Activated CD4-positive, alpha-beta T cell treated with anti-CD3 and anti-CD28 coated beads, Interleukin-2, amount 50 U/mL, for 24 hours (primary cell): ENCODE measurements at places on chromosomes 2 and 18.

DNA sequence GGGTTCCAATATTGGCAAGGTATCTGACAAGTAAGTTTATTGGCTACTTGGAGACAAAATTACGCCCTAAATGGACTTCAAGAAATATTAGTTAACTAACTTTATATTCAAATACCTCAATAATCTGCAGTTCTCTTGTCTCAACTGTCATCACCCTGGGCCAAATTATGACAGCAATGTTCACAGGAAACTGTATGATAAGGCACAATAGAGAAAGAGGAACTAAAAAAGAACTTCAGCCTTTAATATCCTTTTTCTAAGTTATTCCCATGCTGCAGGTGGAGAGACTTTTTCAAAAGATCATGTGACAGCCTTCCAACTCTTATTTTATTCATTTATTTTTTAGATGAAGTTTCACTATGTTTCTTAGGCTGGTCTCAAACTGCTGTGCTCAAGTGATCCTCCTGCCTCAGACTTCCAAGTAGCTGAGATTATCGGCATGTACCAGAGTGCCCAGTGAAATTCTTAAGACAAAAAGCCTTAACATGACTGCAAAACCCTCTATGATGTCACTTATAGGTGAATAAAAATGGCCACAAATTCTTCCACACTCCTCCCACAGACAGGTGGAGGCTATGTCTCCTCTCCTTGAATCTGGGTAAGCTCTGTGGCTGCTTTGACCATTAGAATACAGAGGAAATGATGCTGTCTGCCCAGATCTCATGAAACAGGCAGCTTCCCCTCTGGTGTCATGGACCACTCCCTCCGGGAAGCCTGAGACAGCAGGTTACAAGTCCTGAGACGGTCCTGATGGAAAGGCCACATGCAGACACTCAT, 211.0 kb downstream of the TGIF1 start:
- no peak for DNase-seq

- DNase-seq = no peak
These were observed 28.6 kb downstream of the LRRC30 start for GRCh38 chr18:7259475-7259874.

GRCh38 chr2:200509235-200509611, 645 bp downstream of the KCTD18 start:
- no peak for DNase-seq

DNA sequence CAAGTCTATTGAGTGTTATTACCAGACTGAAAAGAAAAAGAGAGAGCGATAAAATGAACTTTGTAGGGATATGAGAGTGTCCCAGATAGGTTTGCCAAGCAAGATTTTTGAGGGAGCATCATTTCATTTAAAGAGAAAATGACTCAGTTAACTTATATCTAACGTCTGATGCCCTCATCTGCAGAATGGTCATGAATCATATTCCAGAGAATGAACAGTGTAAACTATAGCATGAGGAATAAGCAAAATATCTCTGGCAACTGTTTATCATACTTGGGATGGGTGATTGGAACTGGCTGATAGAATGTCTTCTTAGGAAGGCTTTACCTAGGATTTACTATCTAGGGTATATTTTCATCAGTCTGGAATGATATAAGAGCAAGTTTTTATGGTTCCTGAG, 289.4 kb downstream of the CMPK2 start:
- no peak for DNase-seq

DNA sequence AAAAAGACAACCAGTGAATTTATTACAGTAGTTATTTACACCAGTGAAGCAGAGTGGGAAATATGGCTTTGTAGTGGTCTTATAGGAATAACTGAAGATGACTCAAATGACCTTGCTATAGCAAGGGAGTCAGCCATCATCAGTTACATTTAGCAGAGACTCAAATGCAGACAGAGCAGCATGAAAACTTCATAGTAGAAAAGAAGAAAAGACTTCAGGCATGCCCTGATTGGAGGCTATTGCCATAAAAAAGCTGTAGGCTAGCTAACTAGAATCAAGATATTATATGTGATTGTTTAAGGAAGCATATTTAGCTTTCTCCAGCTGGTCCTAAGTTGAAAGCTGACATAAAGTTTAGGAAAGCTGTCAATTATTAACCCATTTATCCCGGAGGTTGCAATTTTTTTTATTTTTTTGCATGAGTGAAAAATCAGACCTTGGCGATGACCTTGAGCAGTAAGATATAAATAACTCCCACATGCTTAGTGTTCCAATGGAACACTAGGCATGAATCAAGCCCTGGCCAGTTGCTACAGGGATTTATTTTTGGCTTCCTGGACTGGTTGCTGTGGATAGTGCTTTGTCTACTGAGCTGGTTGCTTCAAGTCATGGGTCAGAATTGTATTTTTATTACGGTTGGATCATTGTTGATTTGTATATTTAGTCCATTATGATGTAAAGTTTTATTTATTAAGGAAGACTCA, 675.6 kb upstream of the VRK2 start:
- no peak for DNase-seq

DNA sequence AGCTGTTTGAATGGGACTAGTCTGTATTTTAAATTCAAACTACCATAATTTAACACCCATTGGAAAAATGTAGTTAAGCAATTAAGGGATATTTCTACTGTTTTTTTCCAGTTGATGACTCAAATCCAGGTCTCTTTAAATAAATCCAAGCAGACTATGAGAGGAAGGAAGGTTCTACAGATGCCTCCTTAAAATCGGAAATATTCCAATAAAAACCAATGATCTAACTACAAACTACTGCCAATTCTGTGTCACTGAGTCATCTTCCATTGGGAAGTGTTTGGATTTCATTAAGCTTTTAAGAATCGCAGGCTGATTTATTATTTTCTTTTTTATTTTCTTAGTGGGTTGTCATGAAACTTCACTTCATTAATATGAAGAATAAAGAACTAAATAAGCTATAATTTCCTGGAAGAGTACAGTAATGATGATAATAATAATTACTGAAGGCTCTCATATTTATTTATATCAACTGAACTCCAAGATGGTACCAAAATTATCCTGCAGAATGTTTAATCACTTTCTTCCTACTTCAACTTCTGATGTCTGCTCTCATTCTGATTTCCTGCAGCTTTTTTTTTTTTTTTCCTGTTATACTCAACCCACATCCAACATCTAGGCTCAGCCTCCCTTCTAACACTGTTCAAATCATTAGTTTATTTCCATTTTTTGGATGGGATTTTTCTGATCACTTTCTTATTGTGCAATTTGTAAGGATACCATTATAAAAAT, 166.3 kb upstream of the FN1 start:
- DNase-seq = no peak

GRCh38 chr2:229417176-229417575, 146.1 kb upstream of the PID1 start:
- no peak for DNase-seq

DNA sequence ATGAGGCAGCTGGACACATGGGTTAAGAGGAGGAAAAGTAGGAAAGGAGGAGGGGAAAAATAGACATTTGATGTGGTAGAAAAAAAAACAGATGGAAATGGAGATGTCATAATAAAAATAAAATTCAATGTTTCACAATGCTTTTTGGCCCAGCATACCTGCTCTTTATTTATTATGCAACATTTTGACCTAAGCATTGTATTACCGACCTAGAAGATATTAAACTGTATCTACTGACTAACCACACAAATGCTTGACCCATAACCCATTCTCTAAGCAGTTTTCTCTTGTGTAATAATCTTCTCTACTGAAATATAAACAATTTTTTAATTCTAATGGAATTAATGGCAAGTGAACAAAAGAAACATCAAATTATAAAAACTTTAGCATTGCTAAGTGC, 362.3 kb downstream of the FBXO15 start:
- no peak for DNase-seq

DNA sequence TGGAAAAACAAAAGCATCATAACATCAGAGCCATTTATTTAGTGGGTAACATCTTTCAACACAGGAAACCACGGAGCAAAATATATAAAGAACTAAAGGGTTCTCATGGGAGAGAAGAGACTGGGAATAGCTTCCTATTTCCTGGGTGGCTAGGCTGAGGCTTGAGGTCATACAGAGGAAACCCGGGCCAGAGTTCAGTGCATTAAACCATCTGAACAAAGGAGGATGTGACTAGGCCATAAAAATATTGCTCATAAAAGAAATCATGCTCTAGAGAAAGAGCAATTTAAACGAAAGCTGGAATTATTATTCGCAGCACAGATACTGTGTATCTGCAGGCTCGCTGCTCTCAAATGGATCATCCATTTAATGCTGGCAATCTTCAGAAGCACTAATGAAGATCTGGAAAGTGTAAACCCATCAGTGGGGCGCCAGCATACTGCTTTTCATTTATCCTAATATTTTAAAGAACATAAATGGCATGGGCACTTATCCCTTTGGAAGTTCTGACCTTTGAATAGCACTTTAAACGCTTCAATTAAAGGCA, 83.3 kb downstream of the GALNT14 start:
- DNase-seq = no peak

GRCh38 chr2:8882094-8882493, 44.7 kb upstream of the KIDINS220 start:
- DNase-seq = no peak

DNA sequence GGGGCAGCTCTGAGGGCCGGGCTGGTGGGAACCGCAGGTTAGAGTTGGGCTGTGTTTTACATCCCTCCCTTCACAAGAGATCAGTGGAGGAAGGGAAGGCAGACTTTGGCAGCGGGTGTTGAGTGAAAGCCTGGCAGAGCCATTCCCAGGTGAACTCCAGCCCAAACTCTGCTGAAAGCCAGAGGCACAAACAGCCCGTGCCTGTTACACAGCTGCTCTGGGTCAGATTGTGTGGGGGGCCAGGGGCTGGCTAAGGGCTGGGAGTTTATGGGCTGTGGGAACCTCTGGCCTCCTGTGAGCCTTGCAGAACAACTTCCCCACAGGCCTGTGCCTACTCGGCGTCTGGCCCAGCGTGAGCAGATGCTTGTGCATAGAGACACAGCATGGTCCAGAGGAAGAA, 286.8 kb downstream of the CLIP4 start:
- no peak for DNase-seq

DNA sequence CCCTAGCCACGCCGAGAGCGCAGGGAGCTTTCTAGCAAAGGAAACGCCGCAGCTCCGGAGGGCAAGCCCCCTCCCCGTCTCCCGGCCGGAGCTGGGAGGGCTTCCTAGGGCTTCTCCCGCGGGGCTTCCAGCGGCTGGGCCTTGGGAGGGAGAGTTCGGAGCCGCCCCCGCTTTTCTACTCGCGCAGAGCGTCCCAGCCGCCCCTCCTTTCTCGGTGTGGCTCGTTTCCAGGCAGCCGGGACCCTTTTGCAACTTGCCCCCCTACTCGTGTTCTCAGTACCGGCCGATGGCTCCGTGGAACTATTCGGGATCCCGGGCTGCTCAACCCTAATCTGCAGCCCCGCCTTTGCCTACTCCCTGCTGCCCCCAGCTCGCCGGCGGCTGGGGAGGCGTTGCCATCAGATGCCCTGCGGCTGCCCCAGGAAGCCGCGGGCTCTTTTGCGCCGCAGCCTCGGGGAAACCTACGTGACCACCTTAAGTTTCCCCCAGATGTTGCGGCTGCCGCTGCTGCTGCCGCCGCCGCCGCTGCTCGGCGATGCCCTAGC, 1.5 kb upstream of the NR4A2 start:
- peak; percentile 38 for DNase-seq

DNA sequence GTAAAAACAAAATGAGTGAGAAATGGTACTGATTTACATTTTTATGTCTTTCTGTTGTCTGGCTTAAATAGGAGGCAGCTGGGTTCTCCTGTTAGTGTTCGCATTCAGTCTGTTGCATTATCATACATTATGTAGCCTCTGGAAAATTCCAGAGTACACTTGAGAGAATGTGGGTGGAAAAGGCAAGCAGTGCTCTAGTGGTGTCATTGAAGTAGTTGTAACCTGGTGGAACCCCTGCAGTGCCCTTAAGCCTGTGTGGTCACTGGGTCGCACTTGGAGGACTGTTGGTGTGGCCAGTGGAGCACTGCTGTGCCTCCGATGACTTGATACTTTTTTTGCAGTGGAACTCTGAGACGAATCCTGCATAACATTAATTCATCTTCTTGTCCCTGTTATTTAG, 52.4 kb downstream of the USP14 start:
- DNase-seq = no peak

GRCh38 chr2:225037415-225038230, 4.6 kb downstream of the DOCK10 start:
- no peak for DNase-seq

DNA sequence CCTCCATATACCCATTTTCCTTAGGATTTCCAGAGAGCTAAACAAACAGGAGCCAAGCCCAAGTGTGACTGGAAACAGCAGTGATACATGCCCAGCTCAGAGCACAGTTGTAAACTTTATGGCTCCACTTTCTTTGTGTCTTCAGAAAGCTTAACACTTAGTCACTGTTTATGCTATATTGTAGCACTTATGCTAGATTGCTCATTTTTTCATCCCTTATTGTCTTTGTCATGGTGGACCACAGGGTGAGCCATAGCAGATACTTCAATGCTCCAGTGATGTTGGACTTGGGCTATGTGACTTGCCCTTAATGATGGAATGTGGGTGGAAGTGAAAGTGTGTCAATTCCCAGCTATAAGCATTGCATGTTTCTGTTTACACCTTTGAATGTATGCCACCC, 401.6 kb downstream of the METTL4 start:
- DNase-seq = no peak

- peak; percentile 69 for DNase-seq
These were observed 493.1 kb downstream of the SOCS6 start for GRCh38 chr18:70781860-70782453.

DNA sequence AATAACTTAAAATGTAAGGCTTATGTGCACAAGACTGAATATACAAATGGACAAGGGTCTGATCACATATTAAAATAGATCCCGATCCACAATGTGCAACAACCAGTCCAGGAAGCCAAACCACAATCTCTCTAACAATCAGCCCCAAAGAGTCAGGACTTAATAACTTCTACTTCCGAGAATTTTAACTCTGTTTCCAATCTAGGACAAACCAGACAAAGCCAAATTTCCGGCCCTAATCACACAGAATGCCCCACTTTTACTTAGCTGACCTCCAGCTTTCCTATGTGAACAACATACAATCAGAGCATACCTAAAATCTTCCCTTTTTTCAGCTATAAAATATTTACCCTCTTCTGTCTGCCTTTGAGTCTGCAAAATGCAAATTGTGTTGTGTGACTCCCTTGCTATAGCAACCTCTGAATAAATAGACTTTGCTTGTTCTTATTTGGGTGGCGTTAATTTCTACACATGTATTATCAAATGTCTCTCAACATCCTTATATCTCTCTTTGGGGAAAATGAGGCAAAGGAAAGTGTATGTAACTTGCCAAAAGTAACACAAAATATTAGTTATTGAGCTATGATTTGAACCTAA, 381.9 kb upstream of the MC4R start:
- no peak for DNase-seq

DNA sequence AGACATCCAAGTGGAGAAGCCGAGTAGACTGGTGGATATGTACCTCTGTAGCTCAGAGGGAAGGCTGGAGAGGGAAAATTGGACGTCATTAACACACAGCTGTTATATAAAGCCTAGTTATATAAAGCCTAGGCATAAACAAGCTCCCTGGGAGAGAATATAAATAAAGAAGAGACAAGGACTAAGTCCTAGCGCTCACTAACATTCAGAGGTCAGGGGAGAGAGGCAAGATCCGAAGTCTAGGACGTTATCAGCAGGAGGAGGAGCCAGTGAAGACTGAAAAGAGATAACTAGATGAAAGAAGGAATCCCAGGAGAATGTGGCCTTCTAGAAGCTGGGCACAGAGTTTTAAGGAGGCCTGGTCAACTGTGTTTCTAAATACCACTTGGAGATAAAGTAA, 55.3 kb downstream of the NOL10 start:
- DNase-seq = no peak

- no peak for DNase-seq
These were observed 83.3 kb upstream of the POMC start for GRCh38 chr2:25251422-25252273.
